ENCODE measurements at places on chromosomes 16 and 17. TPM values are rescaled to one million over a fixed set of nuclear protein-coding genes. Genes with fewer than 3 reads are reported as not detected.

Gene IL17C
- polyA plus RNA-seq = not detected

Gene ZG16
- not detected for polyA plus RNA-seq

Gene GINS3
- 3.3 TPM for polyA plus RNA-seq

GRCh38 chr17:65020284-65020683, 36.3 kb downstream of the GNA13 start:
- peak; percentile 59 for DNase-seq

DNA sequence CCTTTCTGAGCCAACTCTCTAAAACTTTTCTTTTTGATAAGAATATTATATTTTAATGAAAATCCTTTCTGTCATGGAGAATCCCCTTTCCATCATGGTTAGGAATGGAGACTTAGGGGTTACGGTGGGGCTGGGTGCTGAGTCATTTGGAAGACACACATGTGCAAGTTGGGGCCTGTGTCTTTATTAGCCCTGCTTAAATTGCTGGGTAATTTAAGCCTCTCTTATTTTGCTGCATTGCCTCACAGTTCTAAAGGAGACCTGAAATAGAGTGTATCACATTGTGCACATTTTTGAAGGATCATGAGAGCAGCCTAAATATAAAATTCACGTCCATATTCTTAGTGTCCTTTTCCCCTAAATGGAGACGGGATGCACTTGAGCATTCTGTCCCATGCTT, 61.8 kb upstream of the RBFOX1 start:
- DNase-seq = no peak

All from AG04450 (cell line).